ENCODE measurements at places on chromosomes 7 and 10.
A peak's percentile ranks its signal among the peaks of the same experiment; 100 is the strongest.

- no peak for DNase-seq
Measured at GRCh38 chr10:123044391-123044790, 35.6 kb downstream of the ACADSB start.

- DNase-seq, result no peak
Measured at GRCh38 chr7:18679261-18679660, 183.7 kb downstream of the HDAC9 start.

DNA sequence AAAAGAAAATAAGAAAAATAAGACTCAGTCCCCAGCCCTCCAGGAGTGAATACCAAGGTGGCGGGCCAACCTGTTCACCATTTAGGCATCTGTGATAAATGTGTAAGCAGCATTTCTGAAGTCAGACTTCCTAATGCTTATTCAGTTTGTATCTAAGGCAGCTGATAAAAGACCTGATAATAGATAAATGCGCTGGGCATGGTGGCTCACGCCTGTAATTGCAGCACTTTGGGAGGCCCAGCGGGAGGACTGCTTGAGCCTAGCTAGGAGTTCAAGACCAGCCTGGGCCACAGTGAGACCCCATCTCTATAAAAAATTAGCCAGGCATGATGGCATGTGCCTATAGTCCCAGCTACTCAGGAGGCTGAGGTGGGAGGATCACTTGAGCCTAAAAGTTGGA, 103.6 kb downstream of the SPDYE5 start:
- DNase-seq, result no peak

- DNase-seq, result no peak
Measured at GRCh38 chr10:13371897-13372470, 23.9 kb upstream of the SEPHS1 start.

GRCh38 chr7:127899411-127899810, 131.8 kb downstream of the LRRC4 start:
- DNase-seq, result no peak

DNA sequence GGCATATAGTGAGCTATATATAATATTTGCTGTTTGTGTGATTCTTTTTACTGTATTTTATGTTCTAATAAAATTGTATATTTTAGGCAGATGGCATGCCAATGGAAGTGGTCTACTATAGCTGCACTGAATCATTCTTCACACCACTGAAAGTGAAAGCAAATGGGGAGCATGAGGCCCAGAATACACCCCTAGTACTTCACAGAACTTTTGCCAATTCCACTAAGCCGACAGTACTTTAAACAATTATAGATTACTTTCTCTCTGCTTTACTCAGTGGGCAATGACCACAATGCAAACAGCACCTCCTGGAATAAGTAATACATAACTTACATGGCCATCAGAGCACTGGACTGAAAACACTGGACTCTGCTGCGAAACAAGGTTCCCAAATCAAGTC, 70.2 kb downstream of the ANKRD26 start:
- no peak for DNase-seq

DNA sequence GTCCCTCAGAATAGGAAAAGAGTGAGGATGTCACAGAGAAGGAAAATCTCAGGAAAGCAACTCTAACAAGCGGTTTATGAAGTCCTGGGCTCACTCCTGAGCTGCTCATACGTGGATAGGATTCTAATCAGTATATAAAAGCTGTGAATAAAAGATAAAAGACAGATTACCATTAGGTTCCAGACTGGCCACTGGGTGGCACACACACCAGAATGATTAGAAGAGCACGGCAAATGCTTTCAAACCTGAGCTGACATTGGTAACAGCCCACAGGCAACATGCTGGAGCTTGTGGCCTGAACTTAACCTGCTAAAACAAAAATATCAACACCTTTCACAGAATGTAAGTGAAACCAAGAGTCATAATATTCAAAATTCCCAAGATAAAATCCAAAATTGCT, 370.8 kb downstream of the GRID1 start:
- no peak for DNase-seq

DNA sequence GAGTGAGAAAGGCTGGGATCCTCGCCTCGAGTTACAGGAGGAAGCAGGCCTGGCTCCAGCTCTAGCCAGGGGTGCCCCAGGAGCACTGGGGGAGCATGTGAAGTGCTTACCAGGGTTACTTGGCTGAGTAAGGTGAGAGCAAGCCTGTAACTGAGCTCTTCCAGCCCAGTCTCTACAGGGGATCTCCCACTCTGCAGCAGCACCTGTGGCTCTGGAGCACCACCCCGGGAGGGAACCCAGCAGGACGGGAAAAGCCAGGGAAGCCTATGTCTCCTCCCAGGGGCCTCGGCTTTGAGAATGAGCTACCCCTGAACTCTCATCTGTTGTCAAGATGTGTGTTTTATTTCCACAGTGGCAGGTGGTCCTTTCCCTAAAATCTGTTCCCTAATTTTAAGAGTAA, 10.6 kb downstream of the LRRC20 start:
- DNase-seq, result no peak

- no peak for DNase-seq
Measured at GRCh38 chr7:121273467-121274167, 55.2 kb upstream of the WNT16 start.

DNA sequence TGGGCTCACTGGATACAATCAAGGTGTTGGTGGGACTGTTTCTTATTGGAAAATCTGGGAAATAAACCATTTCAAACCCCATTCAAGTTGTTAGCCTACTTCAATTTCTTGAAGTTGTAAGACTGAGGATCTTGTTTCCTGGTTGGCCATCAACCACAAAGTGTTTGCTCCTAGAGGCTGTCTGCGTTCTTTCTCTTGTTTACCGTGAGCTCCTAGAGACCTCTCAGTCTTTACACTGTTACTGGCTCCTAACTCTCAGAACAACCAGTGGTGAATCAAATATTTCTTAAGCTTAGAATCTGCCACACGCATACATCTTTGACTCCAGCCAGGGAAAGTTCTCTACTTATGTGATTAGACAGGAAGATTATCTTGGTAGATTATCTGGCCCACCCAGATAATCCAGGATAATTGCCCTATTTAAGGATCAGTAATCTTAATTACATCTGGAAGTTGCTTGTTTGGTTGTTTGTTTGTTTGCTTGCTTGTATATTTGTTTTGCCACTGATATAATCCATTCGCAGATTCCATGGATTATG, 798.7 kb downstream of the IPMK start:
- DNase-seq, result no peak

GRCh38 chr7:16421333-16422102, at the start of gene CRPPA:
Gene CRPPA (minus strand): TSS chr7:16421538. CDS start chr7:16421322, 216 bp downstream.
- peak; percentile 19 for DNase-seq

DNA sequence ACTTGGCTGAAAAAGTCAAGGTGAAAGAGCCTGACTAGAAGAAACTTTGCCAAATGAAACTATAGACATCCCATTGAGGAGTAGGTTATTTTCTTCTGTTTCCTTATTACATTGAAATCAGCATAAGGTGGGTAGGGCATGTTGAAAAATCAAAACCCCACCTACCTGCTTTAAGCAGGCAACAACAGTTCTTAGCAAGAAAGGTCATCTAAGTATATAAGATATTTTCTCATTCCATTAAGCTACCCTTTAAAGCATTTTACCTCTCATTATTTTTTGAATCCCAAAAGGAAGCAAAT, 30.8 kb downstream of the ACADSB start:
- DNase-seq, result no peak

GRCh38 chr7:96122746-96123145, 199.2 kb downstream of the SLC25A13 start:
- no peak for DNase-seq

DNA sequence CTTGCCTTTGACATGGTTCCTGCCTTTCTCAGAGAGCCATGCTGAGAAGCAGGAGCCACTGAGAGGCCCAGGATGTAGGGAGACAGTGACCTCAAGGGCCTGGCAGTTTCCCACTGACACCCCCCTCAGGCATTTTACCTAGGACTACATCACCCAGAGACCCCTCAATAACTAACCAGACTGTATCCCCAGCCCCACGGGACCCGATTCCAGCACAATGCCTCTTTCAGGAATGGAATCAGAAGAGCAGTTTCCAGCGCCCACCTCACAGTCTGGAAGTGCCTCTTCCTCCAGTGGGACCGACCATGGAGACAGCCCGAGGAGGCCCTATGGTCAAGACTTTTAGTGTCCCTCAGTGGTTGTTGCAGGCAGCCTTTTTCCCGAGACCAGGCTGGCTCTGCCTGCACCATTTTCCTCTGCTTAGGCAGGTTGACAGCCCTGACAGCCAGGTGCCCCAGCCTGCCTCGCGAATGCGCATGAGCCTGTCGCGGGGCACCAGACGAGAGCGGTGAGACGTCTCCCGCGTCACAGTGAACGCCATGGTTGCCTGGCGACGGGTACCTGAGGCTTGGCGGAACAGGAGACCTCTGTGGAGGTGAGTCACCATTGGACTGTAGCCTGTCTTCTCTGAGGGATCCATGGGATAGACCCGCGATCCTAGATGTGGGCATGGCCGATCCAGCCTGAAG, 28.4 kb upstream of the ZNF273 start:
- DNase-seq, result no peak

DNA sequence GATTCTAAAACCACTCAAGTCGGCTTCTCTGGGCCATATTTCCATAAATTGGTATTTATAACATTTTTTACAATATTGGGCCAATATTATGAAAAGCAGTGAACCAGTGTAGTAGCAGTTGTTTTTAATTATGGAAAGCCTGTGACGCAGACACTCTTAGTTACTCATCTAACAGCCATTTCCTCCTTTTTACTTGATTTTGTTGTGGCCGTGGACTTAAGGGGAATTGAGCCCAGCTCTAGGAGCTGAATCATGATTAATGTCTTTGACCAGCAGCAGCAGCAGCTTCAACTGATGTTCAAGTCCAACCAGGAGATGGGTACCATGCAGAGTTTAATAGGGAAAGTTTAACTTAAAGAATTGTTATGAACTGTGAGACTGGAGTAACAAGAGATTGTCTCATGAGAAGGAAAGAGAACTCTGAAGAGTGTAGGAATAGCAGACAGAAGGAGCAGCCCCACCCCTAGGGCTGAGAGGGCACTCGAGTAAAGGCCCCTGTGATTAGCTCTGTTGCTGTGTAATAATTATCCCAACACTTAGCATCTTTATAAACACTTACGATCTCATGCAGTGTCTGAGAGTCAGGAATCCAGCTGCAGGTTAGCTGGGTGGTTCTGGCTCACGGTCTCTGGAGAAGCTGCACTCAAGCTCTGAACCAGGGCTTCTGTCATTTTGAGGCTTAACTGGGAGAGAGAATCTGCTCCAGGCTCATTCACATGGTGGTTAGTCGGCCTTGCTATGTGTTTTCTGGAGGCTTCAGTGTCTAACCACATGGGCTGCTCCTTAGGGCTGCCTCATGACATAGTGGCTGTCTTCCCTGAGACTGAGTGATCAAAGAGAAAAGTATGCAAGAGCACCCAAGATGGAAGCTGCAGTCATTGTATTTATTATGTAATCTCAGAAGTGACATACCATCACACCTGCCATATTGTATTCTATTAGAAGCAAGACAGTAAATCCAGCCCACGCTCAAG, 4.6 kb downstream of the LANCL2 start:
- no peak for DNase-seq

DNA sequence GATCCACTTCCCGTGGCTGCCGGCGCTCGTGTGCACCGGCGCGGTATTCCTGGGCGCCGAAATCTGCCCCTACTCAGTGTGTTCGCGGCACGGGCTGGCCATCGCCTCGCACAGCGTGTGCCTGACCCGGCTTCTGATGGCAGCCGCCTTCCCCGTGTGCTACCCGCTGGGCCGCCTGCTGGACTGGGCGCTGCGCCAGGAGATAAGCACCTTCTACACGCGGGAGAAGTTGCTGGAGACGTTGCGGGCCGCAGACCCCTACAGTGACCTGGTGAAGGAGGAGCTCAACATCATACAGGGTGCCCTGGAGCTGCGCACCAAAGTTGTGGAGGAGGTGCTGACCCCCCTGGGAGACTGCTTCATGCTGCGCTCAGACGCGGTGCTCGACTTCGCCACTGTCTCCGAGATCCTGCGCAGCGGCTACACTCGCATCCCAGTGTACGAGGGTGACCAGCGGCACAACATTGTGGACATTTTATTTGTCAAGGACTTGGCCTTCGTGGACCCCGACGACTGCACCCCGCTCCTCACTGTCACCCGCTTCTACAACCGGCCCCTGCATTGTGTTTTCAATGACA, 1.3 kb downstream of the CNNM1 start:
- DNase-seq, result no peak

DNA sequence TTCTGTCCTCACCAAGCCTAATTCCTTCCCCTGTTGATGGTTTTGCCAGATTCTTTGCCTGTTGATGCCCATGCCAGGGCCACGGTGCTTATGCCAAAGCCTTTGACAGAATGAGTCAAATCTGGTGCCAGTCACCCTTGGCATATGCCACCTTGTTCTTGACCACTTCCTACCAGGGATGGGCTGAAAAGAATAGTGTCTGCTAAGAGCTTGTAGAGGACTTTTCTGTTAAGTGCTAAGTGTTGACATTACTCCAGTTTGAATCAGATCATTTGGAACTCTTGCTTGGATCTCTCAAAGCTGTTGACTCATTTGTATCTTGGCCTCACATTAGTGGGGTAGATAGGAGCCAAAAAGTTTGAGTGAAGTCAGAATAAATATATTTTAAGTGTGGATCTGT, 661.2 kb downstream of the AUTS2 start:
- no peak for DNase-seq

- no peak for DNase-seq
Measured at GRCh38 chr10:132647424-132647823, 109.8 kb downstream of the INPP5A start.
